ENCODE measurements at places on chromosomes 5 and 9. TPM values are rescaled to one million over a fixed set of nuclear protein-coding genes. Genes with fewer than 3 reads are reported as not detected.

DNAH5 gene
- total RNA-seq: 3.2 TPM

F2RL2 gene
- 0.28 TPM for total RNA-seq

MFAP3 gene
- 11.5 TPM for total RNA-seq

TRIM36 gene
- 0.73 TPM for total RNA-seq

DNA sequence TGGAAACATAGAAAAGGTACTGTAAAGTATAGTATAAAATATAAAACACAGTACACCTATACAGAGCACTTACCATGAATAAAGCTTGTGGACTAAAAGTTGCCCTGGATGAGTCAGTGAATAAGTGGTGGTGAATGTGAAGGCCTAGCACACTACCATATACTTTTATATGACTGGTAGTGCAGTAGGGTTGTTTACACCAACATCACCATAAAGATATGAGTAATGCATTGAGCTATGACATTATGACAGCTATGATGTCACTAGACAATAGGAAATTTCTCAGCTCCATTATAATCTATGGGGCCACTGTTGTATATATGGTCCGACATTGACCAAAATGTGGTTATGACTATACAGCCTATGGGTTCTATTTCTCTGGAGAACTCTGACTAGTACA lies 291.8 kb upstream of the ACTBL2 start:
- DNase-seq: no peak

- DNase-seq: no peak
Observed at GRCh38 chr5:58497386-58497785, 6.2 kb downstream of the GAPT start.

DNA sequence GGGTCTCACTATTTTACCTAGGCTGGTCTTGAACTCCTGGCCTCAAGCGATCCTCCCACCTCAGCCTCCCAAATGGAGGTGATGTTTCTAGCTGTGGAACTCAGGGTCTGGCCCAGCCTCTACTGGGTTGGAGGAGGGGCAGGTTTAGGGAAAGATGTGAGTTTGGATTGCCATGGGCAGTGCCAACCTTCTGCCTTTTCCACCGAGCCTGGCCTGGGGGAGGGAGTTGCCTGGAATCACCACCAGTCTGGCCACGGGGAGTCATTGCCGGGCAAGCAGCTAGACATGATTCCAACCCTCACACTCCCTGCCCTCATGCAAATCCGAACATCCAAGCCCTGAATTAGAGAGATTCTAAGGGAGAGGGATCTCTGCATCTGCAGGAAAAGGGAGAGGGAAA lies 21.0 kb upstream of the VDAC1 start:
- no peak for DNase-seq

DNA sequence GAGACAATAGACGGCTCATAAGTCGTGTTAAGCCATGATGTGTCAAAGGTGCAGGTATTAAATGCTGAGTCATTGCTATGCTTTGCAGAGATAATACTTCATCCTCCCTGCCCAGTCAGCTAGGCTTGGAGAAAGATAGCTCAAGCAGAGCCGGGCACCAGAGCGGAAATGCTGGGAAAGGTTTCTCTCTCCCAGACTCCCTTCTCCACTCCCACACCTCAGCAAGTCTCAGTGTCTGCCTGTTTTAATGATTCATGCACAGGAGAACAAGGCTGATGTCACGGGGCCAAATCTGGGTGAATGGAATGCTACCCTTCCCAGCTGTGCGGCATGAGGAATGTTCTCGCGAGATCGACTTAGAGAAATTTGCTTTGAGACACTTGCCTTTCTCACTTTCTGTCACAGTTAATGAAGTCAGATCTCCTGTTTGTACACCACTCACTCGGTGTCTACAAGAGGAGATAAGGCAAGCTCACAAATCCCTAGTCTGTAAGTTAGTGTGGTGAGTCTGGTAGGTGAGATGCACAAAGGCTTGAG lies 204.4 kb downstream of the EFNA5 start:
- no peak for DNase-seq

GRCh38 chr5:14806456-14806855 lies 65.1 kb downstream of the ANKH start:
- no peak for DNase-seq

DNA sequence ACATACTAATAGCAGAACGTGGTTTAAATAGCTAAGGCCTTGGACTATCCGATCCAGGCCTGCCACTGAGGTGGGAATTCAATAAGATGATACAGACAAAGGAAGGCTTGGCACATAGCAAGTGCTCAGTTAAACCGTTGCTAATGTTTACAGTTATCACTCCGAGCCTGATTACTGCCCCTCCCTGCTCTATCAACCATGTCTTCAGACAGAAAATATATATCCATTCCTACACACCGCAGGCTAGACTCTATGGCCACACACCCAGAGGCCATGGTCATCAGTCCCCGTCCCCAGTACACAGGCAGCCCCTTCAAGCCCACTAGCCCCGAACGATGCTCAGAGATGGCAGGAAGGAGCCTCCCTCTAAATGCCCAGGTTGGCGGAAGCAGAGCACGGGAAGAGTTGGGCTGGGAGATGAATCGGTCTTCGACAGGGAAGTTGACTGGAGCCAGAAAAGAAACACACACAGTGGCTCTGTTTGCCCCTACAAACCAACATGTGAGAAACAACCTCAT lies 49.7 kb upstream of the STXBP1 start:
- DNase-seq: no peak

DNA sequence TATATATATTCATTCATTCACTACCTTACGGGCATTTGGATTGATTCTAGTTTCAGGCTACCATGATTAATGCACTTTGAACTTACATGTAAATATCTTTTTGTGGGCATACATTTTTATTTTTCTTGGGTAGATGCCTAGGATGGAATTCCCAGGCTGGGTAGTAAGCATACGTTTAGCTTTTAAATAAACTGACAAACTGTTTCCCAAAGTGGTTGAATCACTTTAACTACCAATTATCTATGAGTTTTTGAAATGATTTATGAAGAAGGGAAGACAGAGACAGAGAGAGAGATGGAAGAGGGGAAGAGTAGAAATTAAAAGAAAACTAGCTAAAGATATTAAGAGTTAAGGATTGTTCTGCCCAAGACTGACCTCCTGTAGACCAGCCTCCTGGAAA lies 612.6 kb downstream of the PSAT1 start:
- no peak for DNase-seq

DNA sequence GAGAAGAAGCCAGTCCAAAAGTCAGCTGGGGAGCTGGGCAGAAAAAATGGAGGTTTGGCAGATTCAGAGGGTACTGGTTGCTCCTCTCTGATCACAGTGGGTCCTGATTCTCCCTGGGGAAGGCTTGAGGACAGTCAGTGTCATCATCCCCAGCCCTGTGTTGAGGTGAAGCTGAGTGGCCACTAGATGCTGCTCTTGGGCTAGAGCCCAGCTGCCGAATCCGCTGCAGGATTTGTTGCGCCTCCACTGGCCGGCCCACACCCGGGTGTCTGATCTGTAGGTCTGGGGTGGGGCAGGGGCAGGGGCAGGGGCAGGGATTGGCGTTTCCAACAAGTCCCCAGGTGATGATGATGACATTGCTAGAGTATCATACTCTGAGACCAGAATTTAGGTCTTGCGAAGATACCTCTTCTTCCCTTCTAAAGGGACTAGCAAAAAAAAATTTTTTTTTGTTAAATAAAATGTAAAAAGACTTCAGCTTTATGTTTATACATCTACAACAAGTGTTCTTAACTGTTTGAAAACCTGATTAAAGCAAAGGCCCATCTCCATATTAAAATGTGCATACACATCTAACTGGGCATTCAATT lies 106.8 kb downstream of the PDE6A start:
- DNase-seq: no peak

- DNase-seq: no peak
Observed at GRCh38 chr5:33701951-33702350, 189.8 kb downstream of the ADAMTS12 start.
